ENCODE measurements at places on chromosomes 7 and 10.

GRCh38 chr7:34928052-34928451 is 109.2 kb downstream of the DPY19L1 start:
- DNase-seq, result peak; percentile 40

GRCh38 chr7:80945976-80946375 is 27.1 kb upstream of the SEMA3C start:
- DNase-seq, result no peak

GRCh38 chr10:95221124-95221523 is 27.1 kb downstream of the ACSM6 start:
- no peak for DNase-seq

- no peak for DNase-seq
Measured at GRCh38 chr7:156768698-156769472, 124.1 kb downstream of the LMBR1 start.

GRCh38 chr10:49621561-49621960 is 7.7 kb downstream of the CHAT start:
- DNase-seq, result no peak

DNA sequence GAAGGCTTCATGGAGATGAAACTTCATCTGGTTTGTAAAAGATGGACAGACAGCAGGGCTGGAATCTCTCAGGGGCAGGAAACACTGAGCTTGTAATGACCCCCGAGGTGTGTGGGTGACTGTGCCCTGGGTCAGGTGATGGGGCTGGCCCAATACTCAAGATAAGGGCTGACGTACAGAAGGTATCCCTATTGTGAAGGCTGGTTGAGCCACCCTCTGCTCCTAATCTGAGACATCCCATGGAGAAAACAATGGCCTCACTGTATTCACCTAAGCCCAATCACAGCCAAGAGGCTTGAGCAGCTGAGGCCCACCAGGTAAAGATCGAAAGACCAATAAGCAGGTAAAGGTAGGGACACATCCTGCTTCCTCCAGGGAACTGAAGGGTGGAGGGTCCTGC is 34.8 kb upstream of the NUB1 start:
- no peak for DNase-seq

- DNase-seq, result no peak
Measured at GRCh38 chr7:130021105-130021834, 29.9 kb downstream of the ZC3HC1 start.

DNA sequence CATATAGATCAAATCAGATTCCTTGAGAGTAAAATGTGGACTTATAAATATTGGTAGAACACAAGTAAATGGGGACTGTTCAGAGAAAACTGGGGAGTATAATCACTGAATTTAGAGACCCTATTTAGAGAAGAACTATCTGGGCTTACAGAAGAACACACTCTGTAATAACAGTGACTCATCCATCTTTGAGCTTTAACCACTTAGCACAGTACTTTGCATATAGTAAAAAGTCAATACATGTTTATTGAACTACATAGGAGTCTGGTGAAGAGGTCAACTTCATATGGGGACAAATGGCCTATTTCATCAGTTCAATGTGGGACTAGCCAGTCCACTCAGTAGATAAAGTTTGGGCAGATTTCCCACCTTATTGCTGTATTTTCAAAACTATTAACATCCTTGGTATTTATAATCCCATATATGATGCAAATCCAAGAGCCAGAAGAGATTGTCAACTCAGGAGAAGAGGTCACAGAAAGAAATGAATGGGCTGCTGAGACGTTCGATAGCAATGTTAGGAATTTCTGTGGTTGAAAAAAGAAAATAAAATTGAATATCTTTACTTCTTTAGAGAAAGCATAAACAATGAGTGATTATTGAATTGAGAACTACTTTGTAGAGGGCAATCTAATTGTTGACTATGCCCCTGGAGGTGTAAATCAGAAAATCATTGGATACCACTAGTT is 119.3 kb upstream of the CACNA2D1 start:
- DNase-seq, result no peak

DNA sequence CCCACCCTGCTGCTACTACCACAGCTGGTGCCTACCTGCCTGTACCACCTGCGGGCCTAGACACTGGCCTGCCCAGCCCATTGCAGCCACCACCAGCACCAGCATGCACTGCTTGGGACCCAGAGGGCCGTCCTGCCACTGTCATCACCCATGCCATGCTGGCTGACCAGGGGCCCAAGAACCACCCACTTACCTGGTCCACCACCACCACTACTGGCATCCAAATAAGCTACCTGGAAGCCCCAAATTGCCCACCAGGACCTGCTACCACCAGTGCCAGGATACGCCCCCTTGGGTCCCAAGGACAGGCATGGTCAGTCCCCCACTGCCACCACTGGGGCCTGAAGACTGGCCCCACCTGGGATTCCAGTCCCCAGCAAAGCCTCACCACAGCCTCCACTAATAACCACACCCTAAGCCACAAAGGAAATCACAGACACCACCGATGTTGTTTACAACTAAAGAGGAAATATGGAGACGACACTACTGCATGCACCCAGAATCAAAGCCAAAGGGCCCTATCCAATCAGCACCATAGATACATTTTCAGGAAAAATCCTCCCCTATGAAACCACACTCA is 70.5 kb upstream of the DIP2C start:
- DNase-seq, result no peak

DNA sequence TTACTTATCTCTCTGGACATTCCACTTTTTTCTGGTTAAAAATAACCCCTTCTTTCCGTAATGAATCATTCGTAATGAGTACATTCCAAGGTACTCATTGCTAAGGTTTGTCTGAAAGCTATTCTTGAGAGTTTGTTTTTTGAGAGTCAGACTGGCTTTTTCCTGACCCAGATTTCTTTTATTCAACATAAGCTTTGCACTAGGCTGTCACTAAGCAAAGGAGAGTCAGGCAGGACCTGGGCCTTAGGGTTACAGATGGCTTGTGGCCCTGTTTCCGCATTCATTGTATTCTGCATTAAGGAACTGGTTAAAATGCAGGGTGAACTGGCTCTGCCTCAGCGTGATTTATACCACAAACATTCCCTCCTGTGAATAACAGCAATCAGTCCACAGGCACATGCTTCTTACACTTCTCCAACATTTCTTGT is 84.1 kb downstream of the POM121L12 start:
- DNase-seq, result no peak

- DNase-seq, result no peak
Measured at GRCh38 chr7:1993776-1994740, 238.7 kb downstream of the MAD1L1 start.

GRCh38 chr7:2800931-2801688 is 43.0 kb downstream of the GNA12 start:
- DNase-seq, result no peak

DNA sequence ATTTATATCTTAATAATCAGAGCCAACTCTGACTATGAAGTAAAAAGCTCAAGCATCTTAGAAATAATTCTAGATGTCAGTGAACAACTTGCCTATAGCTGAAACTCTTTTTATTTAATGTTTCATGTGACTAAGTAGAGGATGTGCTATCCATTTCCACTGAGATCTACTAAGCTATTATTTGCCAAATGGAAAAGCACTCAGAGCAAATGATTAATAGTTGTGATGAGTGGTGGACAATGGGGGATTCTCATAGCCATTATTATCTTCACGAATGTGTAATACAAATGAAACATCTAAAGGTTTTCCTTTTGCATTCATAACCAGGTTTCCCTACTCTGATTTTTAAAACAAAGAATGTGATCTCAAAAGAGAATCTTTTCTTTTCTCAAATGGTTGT is 126.6 kb upstream of the GNAI1 start:
- DNase-seq, result no peak

DNA sequence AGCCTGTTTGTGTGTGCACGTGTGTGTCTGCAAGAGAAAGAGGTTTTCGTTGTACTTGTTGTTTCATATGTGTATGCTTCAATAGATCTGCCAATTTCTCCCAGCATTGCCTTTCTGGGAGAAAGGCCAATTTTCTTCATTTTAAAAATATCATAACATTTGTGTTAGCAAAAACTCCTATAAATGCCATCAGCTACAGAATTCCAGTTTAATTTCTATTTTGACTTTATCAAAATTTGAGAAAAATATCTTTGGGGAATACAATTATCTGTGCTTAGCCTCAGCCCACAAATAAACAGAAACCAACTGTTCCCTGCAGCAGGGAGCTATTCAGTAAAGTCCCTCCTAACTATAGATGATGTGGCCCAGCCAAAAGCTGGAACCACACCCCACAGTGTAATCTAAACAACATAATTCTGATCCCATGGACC is 68.3 kb upstream of the MGMT start:
- no peak for DNase-seq

- DNase-seq, result no peak
Measured at GRCh38 chr10:788796-789748, 99.6 kb upstream of the DIP2C start.

DNA sequence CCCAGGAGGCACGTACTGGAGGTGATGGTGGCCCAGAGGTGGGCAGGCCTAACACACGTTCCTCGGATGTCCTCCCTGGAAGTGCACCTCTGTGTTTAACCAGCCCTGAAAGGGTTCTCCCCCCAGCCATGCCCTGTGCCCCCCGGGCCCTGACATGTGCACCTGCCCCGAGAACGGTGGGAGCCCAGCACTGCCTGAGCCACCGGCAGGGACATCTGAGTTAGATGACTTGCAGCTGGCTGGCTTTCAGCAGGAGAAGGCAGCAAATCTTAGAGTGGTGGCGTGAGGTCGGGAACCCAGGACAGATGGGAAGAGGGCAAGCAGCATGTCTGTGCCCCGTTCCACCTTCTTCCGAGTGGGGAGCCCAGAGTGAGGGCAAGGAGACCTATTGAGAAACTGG is 291.8 kb downstream of the TCERG1L start:
- no peak for DNase-seq

DNA sequence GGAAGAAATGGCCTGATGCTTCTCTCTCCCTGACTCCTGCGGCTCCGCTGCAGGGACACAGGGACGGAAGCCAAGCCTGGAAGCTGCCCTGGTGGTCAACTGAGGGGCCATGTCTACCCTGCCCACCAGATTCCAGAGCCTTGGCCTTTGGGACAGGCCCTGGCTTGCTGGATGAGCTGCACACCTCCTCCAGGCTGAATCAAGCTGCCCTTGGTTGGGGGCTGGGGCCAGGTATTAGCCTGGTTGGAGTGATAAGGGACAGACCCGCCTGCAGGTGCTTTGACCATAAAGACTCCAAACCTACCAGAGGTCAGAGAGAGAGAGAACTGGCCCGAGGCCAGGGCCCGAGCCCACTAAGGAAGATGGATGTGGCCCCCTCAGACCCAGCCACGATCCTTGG is 30.1 kb downstream of the CRHR2 start:
- DNase-seq, result no peak

GRCh38 chr7:131157530-131158243 is 170.0 kb upstream of the MKLN1 start:
- DNase-seq, result no peak

DNA sequence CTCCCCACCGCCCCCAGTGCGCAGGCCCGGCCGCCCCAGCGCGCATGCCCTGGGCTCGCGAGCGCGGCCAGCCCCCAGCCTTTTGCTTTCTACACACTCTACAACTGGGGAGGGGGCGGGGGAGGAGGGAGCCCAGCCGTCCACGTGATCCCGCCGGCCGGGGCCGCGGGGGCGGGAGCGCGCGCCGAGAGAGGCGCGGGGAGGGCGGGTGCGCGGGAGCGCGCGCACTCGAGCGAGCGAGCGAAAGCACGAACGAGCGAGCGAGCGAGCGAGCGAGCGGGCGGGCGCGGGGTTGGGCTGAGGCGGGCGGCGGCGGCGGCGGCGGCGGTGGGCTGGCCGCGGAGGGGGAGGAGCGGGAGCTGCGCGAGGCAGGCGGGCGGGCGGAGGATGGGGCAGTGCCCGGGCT is at the start of gene AUTS2:
AUTS2 (plus strand) TSS at position 395 of the 406 bp plus-strand sequence. CDS start 1,179 bp downstream, outside the sequence.
- DNase-seq, result peak; percentile 51

DNA sequence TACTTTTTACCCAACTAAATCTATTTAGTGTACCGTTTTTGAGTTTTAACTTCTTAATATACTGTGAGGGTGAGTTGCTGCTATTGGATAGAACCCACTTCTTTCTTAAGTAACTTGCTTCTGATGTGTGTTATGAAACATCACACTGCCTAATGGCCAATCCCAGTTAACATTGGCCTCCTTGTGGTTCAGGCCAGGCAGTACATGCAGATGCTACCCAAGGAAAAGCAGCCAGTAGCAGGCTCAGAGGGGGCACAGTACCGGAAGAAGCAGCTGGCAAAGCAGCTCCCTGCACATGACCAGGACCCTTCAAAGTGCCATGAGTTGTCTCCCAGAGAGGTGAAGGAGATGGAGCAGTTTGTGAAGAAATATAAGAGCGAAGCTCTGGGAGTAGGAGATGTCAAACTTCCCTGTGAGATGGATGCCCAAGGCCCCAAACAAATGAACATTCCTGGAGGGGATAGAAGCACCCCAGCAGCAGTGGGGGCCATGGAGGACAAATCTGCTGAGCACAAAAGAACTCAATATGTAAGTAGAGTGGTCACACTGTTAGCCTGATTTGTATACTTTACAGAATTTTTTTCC is 39.7 kb downstream of the TES start:
- no peak for DNase-seq

GRCh38 chr7:128361411-128362379 is at the start of gene PRRT4:
Gene PRRT4, minus strand, starts transcription at chr7:128361690.
- peak; percentile 62 for DNase-seq

GRCh38 chr10:121240011-121240410 is 358.2 kb downstream of the FGFR2 start:
- DNase-seq, result no peak
